Panc1 (cell line): ENCODE measurements at places on chromosomes 16 and 17. TPM values are rescaled to one million over a fixed set of nuclear protein-coding genes. Genes with fewer than 3 reads are reported as not detected.
A peak's percentile ranks its signal among the peaks of the same experiment; 100 is the strongest.

DNA sequence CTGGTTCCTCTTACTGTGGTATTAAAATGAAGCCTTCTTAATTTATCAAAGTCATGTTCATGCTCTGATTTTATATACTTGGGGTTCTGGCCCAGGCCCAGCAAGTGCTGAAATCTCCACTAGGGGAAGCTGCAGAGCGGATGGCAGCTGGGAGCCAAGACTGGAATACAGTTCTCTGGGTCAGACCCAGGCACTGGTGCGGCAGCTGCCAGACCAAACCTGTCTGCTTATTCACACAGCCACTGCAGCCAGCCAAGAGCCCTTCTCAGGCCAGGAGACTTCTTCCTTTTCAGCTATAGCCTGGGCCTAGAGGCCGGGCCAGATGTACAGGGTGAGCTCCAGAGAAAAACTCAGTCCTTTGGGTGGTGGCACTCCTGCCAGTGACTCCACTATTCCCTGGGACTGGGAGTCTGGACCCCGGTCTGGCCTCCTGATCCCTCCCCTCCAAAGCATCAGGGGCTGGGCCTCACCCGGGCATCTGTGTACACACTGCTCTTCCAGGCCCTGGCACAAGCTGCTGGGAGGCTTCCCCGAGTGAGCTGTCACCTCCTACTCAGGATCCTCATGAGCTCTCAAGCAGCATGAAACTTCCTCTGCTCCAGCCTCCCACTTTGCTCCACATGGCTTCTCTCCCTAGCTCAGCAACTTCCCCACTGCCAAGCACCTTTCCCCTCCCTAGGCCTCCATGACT, 24.4 kb downstream of the ATP6V0D1 start:
- DNase-seq, result no peak

DNA sequence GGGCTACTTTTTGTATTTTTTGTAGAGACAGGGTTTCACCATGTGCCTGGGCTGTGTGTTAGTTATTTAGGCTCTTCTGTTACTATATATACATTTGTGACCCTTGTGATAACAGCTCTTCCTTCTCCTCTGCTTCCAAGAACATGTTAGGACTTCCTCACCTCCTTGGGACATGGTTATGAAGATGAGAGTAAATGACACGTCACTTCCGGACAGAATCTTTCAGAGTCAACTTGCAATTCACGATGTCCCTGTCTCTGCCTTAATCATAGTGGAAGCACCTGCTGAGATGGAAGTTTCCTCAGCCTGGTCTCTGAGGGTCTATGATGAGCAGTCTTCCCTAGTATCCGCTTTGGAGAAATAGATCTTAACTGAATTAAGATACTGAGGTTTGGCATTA, 42.9 kb downstream of the CCDC42 start:
- no peak for DNase-seq

DNA sequence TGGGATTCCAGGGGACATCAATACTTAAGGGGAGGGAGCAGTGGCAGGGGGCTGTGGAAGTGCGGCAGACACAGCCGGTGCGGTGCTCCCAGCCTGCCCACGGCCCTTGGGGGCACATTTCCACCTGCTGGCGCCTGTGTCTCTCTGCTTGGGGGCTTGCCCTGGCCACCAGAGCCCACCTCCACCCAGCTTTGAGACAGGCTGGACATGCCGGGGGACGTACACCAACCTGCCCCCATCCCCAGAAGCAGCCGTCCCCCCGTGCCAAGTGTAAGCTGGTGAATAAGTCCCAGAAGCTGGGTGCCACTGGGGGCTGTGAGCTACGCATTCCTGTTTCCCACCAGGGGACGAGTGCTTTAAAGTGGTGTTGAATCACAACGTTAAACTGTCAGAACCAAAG, 172.6 kb downstream of the GSG1L start:
- no peak for DNase-seq

DNA sequence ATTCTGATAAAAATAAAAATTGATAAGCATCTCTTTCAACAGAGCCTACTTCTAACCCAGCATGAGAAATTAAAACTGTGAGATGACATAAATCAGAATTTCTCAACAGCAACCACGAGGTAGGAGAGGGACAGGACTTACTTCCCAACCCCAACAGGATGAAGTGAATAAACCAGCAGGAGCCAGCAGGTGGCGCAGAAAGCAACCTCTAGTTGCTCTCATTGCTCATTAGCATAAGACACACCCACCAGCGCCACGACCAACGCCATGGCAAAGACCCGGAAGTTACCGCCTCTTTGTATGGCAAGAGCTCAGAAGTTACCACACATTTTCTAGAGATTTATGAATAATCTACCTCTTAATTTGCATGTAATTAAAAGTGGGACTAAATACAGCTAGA, 189.4 kb upstream of the CDH8 start:
- DNase-seq, result peak; percentile 12

DNA sequence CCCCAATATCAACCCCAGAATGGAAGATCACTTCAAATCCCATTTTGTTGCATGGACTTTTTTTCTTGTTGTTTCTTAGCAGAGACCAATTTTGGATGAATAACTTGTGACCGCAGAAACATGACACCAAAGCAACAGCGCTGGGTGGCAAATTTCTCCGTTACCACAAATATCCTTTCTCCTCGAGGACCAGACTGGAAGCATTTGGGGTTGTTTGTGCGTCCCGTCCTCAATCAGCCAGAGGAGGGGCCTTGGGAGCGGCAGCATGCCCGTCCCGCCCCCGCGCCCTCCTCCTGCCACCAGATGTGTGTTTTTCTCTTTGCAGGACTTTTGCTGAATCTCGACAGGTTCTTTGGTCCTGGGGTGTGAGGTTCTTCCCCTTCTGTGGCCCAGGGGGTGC, 282.5 kb upstream of the FOXF1 start:
- DNase-seq, result no peak

GRCh38 chr17:64380985-64381384, 9.7 kb downstream of the PECAM1 start:
- no peak for DNase-seq

GRCh38 chr17:56658648-56659047, 65.1 kb downstream of the NOG start:
- DNase-seq, result no peak

The CDH16 gene
- total RNA-seq, result not detected

The SOCS1 gene
- total RNA-seq, result 4.8 TPM

The RIPOR1 gene
- total RNA-seq, result 82.2 TPM

The C16orf89 gene
- total RNA-seq, result not detected

The C1QTNF1 gene
- 1.5 TPM for total RNA-seq
